HFFc6 (cell line): ENCODE measurements at places on chromosomes 6 and 20. TPM values are rescaled to one million over a fixed set of nuclear protein-coding genes. Genes with fewer than 3 reads are reported as not detected.

GRCh38 chr6:34460796-34461507 is 4.9 kb upstream of the PACSIN1 start:
- no peak overlapping the region for H3K27ac ChIP-seq
- no peak for DNase-seq
- H3K4me1 ChIP-seq, result peaks cover 15% of the 10 kb centered on the region

SCP2D1 gene
- total RNA-seq, result not detected in 3 replicates

WFDC13 gene
- total RNA-seq, result not detected in 3 replicates

PPDPF gene
- total RNA-seq, result 427 to 518 TPM (median 461 TPM) in 3 replicates

NRSN1 gene
- total RNA-seq, result not detected in 2 replicates

- no peaks in the 10 kb centered on the region for H3K36me3 ChIP-seq
- H3K4me3 ChIP-seq, result no peak overlapping the region
- H3K4me1 ChIP-seq, result peaks cover 24% of the 10 kb centered on the region
- no peak for DNase-seq
- H3K27ac ChIP-seq, result no peak overlapping the region
- H3K27me3 ChIP-seq, result peaks cover 2% of the 10 kb centered on the region
These were observed 38.0 kb downstream of the ELOVL2 start for GRCh38 chr6:11006061-11006460.

DNA sequence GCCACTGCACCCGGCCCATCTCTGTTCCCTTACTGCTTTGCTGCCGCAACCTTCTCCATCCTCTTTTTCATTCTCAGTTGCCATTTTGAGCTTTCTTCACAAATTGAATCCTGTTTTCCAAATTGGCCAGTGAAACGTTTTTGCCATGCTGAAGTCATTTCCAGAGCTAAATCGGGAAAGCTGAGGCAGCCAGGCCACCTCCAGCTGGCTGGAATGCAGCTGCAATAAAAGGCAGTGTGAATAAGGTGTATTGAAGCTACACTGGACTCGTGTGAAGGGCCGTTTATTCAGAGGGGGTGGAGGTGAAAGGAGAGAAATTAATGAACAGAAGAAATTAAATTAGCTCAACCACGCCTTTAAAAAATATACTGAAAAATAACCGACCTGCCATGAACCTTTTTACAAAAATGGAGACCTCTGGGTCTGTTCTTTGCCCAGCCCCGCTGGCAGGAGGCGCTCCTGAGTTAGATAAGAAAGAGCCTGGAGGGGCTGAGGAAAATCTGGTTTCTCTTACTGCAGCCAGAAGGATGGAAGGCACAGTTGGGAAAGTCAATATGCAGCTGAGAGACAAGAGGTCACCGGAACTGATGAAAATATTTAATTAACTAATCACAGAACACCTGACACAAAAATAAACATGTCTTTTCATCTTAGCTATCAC is 283.9 kb downstream of the FOXC1 start:
- H3K27me3 ChIP-seq, result peaks cover 3% of the 10 kb centered on the region; the same call in 1 of the 2 replicates
- H3K36me3 ChIP-seq, result no peaks in the 10 kb centered on the region
- no peak for DNase-seq
- H3K27ac ChIP-seq, result no peak overlapping the region; the same call in 1 of the 2 replicates
- H3K4me1 ChIP-seq, result peaks cover 27% of the 10 kb centered on the region
- no peak overlapping the region for H3K4me3 ChIP-seq

GRCh38 chr6:27076116-27076515 is 171.4 kb upstream of the PRSS16 start:
- H3K27ac ChIP-seq, result no peak overlapping the region
- H3K27me3 ChIP-seq, result no peaks in the 10 kb centered on the region
- no peak for DNase-seq
- H3K36me3 ChIP-seq, result no peaks in the 10 kb centered on the region
- no peaks in the 10 kb centered on the region for H3K4me1 ChIP-seq

TTK gene
- 10.9 to 22.0 TPM (median 21.9 TPM) in 3 replicates for total RNA-seq

DNA sequence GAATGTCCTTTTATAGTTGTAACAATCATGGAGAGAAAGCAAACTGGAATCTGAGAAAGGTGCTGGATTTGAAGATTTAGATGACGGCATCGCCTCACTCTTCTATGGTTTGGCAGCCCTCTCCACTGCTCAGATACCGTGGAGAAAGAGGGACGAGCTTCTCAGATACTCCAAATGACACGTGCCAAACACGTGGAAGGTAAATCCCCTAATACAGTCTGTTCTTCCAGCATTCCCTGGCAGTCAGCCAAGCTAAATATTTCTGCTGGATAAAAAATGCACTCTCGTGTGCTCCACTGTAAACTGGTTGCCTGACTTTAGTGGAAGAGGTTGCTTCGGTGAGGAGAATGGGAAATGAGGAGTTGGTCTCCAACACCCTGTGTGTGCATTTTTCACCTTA is 16.7 kb upstream of the PRDM1 start:
- H3K4me1 ChIP-seq, result peaks cover 30% of the 10 kb centered on the region
- H3K27ac ChIP-seq, result no peak overlapping the region
- no peaks in the 10 kb centered on the region for H3K36me3 ChIP-seq
- peak; percentile 51 for DNase-seq
- H3K27me3 ChIP-seq, result peaks cover 3% of the 10 kb centered on the region
